ENCODE measurements at places on chromosomes 13 and 19.

DNA sequence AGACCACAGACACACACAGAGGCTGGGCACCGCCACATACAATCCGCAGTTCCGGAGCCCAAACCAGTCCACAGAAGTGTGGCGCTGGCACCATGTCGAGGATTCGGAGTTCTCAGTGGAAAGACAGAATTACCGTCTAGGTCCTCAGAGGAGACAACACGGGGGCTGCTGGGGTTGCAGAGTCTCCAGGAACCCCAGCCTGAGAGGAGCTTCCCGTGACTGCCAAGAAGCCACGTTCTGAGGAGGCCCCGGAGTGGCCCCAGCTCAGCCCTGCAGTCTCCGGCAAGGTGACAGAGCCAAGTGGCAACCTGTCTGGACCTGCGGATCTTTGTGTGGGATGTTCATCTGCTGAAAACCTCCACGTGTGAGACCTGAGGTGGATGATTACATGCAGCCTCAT, 7.3 kb upstream of the ADPRHL1 start:
- DNase-seq: no peak

- DNase-seq: no peak
Observed at GRCh38 chr13:47455626-47456025, 545.4 kb downstream of the SUCLA2 start.

- DNase-seq: no peak
Observed at GRCh38 chr19:49084206-49085019, 838 bp upstream of the SNRNP70 start.

DNA sequence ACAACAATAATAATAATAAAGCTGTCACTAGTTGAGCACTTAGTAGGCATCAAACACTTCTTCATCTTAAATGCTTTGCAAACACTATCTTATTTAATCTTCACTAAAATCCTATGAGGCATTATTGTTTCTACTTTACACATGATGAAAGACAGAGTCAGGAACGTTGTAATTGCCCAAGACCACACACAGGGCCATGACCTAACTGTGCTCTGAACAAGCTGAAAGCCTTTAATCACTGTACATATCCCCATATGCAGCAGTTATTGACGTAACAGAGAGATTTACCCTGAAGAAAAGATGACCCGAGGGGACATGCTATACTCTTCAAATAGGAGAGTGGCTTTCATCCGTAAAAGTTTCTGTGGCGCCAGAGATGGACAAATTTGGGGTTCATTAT, 53.0 kb downstream of the SACS start:
- DNase-seq: no peak

GRCh38 chr13:98141509-98142379, 1.1 kb upstream of the FARP1 start:
- DNase-seq: no peak

- no peak for DNase-seq
Observed at GRCh38 chr13:87130423-87130822, 540.7 kb upstream of the SLITRK5 start.

GRCh38 chr13:90770334-90770733, 577.2 kb upstream of the MIR17HG start:
- no peak for DNase-seq

- no peak for DNase-seq
Observed at GRCh38 chr19:45529420-45529785, 22.1 kb downstream of the VASP start.

GRCh38 chr19:12983542-12984142, 11.6 kb upstream of the NFIX start:
- DNase-seq: no peak

DNA sequence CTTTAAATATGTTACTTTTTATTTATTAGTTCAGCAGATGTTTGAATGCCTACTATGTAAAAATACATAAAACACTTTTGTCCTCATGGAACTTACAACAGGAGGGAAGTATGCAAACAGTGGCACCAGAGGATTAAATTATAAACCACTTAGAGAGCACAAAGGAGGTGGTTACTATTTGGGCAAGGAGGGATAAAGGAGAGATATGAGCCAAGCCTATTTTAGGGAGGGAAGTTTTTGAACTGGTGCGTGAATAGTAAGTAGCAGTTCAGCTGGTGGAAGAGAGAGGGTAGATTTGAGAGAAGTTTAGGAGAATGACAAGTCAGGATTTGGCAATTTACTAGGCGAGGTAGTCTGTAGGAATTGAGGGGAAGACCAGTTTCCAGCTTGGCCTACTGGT, 8.6 kb downstream of the AKAP11 start:
- no peak for DNase-seq

GRCh38 chr19:49896863-49897621, at the start of gene IL4I1:
IL4I1 (minus strand) TSS chr19:49896887; CDS start chr19:49896160, 727 bp downstream.
- DNase-seq: no peak

DNA sequence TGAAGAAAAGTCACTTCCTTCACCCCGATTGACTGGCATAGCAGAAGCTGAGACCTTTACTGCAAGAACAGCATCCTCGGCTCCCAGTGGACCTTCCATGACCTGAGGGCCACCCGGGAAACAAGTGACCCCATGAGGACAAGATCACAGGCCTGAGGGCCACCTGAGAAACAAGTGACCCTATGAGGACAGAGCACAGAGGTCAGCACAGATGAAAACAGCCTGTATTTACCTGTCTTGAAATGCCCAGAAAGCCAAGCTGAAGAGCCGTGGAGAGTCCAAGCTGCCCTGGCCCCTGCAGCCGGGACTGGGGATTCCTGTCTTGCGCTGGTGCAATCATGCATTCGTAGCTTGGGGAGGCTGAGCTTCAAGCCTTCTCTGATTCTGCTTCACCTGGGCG, 114.2 kb upstream of the SPACA7 start:
- DNase-seq: no peak

GRCh38 chr13:71722206-71722605, 144.8 kb downstream of the DACH1 start:
- no peak for DNase-seq

DNA sequence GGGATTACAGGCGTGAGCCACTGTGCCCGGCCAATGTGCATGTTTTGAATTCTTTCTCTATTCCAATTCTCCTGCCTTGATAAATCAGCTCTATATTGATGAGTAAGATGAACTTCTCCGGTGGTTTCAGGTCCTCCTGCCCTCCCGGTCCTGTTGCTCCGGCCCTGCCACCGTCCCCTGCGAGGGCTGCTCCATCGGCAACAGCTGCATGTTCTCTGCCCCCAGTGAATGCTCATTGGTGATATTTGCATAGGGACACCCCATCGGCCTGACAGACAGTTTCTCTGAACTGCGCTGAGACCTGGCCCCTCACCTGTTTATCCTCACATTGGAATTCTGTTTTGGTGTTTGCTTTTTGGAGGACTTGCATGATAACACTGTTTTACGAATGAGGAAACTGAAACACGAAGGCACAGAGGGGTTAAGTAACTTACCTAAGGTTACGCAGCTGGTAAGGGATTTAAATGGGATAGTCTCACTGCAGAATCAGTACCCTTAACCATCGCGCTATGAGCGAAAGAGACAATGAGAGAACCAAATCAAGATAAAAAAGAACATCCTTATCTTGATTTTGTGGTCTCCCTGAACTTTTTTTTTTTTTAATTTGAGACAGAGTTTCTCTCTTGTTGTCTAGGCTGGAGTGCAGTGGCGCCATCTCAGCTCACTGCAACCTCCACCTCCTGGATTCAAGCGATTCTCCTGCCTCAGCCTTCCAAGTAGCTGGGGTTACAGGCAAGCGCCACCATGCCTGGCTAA, 32.2 kb downstream of the ZNF557 start:
- no peak for DNase-seq

GRCh38 chr13:43235028-43235427, 211.6 kb downstream of the DNAJC15 start:
- no peak for DNase-seq

DNA sequence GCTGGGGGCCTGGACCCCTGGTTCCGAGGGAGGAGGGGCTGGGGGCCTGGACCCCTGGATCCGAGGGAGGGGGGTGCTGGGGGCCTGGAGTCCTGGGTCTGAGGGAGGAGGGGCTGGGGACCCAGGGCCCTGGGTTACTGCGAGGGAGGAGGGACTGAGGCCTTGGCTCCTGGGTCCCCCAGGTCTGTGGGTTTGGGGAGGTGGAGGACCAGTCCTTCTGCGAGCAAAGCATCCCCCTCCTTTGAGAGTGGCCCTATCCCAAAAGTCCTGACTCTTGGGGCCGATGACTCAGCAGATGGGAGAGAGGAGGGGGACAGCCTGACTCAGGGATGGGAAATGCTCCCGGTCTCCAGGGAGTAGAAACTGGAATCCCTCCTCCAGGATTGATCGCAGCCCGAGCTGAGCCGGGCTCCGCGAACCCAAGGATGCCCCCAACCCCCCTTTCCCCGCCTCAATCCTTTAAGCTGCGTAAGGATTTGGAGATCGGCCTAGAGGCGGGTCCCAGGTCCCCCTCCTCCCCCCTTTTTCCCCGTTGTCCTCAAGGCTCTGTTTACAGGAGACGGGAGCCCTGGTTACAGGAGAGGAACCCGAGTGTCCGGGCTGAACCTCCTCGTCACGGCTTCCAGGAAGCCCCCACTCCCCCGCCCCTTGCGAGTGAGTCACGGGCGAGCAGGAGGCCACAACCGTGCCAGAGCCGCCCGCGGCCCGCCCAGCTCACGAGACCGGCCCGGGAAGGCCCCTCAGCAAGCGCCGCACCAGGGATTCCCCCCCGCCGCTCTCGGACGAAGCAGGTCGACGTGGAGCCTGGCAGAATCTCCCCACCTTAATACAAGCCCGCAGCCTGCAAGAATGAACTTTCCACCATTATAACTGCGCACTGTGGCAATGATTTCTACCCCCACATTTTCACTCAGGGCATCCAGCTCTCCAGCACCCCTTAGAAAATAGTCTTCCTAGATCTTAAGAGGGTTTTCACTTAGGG, 3.0 kb upstream of the ZFP36 start:
- peak; percentile 99 for DNase-seq

GRCh38 chr13:101639711-101640110, 187.2 kb downstream of the ITGBL1 start:
- no peak for DNase-seq

DNA sequence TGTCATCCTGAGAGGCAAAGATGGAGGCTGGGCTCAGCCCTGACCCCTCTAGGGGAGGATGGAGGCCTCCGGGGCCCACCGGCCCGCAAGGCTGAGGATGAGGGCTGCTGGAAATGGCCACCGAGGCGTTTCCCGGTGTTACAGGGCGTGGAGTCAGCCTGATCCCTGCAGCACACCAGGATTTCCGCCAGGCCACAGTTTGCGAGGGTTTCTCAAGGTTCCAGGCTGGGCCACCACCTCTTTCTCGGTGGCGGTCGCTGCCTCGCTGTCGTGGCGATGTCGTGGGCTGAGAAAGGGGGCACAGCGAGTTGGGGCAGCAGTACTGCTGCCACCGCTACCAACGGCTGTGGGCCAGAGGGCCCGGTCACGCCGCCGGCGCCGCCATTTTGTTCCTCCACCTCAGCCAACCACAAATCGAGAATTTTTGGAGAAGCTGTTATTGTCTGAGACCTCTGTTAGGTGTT, at the start of gene CSNK1A1L:
Gene CSNK1A1L (minus strand): TSS at position 414 of the 464 bp plus-strand sequence. CDS start 408 bp downstream, at position 6.
- no peak for DNase-seq

DNA sequence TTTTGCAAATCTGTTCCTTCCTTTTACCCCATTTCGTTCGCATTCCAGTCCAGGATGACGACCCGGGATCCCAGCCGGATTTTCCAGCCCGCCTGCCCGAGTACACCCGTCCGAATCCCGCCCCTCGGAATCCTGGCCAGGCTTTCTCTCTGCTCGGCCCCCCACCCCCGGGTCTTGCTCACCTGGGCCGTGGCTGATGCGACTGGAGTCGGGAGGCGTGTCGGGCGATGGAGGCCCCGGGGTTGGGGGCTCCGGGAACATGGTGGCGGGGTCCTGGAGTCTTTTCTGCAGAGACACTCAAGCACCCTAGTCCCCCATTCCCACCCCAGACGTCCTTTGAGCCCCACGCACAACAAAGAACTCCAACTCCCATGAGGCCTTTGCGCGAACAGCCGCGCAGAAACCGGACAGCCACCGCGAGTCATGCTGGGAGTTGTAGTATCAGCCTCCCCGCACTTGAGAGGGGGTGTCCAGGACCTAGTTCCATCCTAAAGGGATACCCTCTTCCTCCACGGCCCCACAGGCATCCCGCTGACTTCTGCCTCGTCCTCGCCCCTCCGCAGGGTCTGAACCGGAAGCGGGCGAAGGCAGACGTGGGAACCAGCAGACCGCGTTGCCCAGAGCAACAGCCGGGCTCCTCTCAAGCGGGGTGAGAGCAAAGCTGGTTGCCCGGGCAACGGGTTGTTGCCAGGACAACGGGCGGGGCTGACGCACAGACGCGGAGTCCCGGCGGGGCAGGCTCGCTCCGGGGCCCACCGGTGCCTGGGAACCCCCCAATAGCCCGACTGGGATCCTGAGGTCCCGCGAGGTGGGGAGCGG, 1.1 kb downstream of the SYT5 start:
- DNase-seq: peak; percentile 72

GRCh38 chr13:24313439-24313838, 4.1 kb downstream of the C1QTNF9 start:
- no peak for DNase-seq

DNA sequence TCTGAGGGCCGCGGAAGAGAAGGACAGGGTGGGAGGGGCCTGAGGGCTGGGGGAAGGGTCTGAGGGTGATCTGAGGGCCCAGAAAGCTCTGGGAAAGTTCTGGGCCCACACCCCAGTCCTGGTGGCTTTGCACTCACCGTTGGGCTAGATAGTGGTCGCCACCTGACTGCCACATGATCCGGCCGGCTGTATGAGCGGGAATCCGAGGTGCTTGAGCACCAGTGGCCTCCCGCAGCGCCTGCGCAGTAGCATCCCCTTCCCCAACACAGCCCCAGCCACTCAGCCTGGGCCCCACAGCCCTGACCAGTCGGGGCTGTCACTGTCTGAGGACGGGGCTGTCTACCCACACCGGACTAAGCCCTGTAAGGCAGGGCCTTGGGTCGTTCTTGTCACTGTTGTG, 15.0 kb downstream of the PRODH2 start:
- no peak for DNase-seq

- no peak for DNase-seq
Observed at GRCh38 chr13:74871369-74872070, 610.4 kb downstream of the TBC1D4 start.

DNA sequence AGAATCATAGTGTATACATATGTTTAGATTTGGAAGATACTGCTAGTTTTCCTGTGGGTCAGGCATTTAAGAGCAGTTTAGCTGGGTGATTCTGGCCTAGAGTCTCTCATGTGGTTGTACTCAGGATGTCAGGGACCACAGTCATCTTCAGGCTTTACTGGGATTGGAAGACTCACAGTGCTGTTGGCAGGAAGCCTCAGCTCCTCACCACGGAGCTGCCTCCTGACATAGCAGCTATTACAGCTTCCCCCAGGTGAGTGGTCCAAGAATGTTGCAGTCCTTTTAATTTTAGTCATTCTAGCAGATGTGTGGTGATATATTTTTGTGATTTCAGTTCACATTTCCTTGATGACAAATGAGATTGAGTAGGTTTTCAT, 16.9 kb upstream of the GPR18 start:
- no peak for DNase-seq

GRCh38 chr19:7873304-7874075, 700 bp downstream of the PRR36 start:
- no peak for DNase-seq

Data from suprapubic skin (tissue), 4 donors.